SIG-M5 (cell line): ENCODE measurements at places on chromosomes 2 and 18.

DNA sequence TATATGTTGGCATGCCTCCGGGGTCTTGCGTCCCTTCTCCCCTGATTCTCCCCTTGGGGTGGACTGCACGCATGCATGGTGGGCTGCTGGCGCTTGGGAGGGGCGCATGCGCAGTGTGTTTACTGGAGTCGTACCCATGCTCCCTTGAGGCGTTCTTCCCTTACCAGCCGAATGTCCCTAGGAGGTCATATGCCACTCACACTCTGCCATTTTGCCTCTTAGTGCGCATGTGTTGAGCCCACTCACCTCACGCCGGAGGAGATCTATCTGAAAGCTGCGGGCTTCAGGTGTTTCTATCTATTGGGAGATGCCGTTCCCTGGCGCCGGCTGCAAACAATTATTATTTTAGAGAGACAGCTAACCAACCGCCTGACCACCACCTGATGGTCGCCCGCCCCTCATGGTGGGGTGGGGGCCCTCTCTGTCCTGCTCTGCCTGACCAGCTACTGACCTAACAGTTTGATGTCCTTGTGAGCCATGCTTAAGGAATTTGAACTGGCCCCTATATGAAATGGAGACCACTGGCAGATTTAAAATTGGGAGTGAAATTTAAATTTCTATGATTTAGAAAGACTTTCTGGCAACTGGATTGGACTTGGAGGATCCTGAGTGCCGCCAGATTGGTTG is 179.6 kb downstream of the RNF144A start:
- DNase-seq: no peak

GRCh38 chr2:202278036-202278760 is 12.6 kb downstream of the NOP58 start:
- DNase-seq: no peak

GRCh38 chr2:37085731-37086147 is 1.4 kb downstream of the GPATCH11 start:
- no peak for DNase-seq

DNA sequence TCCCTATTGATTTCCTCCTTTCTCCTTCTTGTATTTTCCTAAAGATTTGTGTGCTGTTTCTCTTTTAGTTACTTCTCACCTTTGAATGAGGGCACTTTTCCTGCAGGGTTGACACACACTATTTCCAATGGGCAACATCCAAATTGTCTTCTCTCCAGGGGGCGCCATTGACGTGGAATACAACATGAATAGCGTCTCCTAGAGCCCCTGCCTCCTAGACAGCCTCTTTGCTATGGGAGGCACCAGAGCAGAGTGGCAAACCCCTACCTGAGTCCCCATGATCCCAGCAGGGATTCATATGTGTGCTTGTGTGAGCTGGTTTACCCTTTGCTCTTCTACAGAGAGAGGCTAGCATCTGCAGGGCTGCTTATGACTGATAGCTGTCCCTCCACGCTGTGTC is 61.3 kb upstream of the ITSN2 start:
- DNase-seq: no peak

- no peak for DNase-seq
Measured at GRCh38 chr2:960061-960736, 9.6 kb downstream of the SNTG2 start.

GRCh38 chr18:74217476-74218143 is 69.3 kb downstream of the TIMM21 start:
- DNase-seq: no peak

- no peak for DNase-seq
Measured at GRCh38 chr2:2698182-2699120, 367.4 kb upstream of the MYT1L start.

DNA sequence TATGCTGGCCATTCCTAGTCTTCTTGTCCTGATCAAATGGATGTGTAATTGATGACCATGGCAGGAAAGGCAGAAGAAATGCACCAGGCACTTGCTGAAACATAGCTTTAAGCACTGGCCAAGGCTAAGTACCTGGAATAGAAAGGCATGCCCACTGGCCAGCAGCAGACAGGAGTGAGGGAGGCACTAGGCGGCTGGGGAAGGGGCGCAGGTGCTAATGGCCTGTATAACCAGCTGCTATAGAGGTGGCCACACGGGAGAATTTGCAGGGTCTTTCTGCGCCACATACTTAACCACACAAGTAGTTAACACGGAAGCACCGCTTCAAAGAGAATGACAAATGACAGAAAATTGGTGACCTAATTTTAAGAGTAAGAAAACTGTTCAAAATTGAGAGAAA is 66.3 kb upstream of the CHRNA1 start:
- DNase-seq: no peak

DNA sequence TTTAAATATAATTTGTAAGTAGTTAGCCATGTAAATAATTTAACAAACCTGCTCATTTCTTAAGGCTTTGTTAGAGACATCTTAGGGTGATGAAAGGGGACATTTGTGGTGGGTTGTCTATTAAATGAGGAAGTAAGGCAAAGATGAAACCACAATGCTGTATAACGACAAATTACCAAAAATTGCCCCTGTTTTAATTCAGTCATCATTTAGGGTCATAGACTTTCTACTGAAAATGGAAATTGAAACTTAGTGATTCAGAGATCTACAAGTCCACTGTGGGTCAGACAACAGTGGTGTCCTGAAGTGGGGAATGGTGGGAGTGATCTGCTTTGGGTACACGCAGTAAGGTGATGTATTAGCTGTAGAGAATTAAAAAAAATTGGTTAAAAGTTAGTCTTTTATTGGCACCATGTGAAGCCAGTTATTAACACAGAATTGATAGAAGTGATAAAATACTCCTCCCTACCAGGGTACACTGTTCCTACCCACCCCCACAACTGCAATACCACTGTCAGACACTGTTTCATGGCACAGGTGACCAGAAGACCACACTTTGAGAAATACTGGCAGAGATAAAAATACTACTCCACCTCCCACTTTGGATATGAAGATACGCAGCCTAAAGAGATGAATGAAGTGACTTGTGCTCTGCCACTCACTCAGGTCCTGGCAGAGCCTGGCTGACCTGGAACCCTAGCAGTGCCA is 13.4 kb downstream of the CERS6 start:
- peak; percentile 80 for DNase-seq

- no peak for DNase-seq
Measured at GRCh38 chr2:176088048-176088936, 4.2 kb upstream of the HOXD13 start.

DNA sequence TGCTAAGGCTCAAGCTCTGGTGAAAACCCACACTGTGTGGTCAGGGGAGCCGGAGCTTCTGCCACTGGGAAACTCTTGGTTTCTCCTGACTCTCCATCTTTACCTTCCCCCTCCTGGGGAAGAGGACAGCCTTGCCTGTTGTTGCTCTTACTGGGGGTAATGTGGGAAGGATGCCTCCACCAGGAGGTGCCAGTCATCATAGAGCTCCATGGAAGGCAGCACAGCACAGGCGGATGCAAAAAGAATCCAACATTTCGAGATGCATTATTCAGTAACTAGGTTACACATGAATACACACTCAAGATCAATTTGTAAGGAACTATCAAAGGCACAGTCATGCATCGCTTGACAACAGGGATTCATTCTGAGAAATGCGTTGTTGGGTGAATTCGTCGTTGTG is 322.6 kb downstream of the AFF3 start:
- DNase-seq: no peak

DNA sequence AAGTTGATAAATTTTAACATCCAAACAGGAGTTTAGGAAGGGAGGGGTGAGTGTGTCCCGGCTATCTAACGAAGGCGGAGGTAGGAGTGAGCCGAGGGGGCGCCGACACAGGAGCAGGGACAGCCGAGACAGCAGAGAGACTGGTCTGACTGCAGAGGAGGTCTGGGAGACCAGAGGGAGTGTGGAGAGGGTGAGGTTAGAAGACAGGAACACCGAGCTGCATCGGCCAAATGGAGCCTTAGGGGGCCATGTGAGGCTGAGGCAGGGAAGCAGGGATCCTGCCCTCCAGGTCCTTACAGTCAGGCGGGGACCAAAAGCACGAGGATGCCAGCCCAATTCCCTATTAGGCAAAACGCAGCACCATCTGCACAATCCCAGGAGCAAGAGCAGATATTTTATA is 67.0 kb downstream of the SFXN5 start:
- DNase-seq: no peak

DNA sequence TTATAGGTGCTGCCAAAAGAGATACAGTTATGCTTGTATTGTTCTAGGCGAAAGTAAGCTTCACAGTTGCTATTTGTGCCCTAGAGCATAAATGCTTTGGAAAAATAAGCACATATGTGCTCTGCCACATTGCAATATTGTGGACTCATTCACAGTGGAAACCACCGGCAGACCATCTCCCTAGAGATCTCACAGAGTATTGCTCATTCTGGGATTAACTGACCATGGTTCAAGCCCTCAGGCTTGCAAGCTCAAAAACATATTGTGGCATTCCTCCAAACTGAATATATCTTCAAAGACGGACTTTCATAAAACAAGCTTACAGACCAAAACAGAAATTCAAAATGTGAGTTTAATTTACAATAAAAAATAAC is 158.2 kb upstream of the CCDC150 start:
- DNase-seq: no peak

GRCh38 chr18:79516441-79516931 is 120.8 kb downstream of the NFATC1 start:
- DNase-seq: no peak

- no peak for DNase-seq
Measured at GRCh38 chr2:237488901-237489860, 2.1 kb downstream of the MLPH start.

DNA sequence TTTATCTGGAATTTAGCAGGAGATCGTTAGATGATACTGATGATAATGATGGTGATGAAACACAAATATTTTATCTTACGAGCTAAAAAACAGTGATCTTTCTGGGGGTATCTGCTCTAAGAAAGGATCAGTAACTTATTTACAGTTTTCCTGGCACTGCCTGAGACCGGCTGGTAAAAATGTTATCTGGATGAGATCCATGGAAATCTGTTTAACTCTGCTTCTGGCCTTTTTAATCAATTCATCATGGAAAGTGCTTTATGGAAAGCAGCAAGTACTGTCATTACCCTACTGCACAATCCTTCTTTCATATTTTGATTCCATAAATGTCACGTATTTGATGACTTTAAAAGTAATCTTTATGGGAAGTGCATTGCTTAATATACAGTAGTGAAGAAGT is 612.7 kb upstream of the GCFC2 start:
- no peak for DNase-seq

DNA sequence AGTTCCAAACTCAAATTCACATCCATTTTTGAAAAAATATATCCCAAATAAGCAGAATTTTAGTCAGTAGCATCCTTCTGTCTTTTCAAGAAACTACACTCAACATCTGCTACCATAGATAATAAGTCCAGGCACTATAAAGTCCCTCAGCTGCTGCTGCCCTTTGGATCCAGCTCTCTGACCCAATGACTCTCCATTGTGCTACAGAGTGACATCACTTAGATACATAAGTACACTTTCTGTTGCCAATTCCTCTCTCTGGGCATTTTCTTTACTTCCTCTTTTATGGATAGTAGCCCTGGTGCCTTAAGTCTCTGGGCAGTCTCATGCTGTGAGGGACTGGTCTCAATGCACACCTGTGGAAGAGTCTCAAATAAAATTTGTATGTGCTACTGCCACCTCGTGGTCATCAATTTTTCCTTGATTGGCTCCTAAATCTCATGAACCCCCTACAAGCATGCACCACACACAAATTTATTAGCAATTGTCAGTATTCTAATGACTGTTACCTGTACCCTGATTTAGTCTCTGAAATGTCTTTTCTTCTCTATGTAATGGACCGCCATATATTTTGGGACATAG is 219.2 kb downstream of the LRP1B start:
- DNase-seq: no peak

GRCh38 chr18:12741351-12741750 is 38.5 kb downstream of the PSMG2 start:
- DNase-seq: no peak

DNA sequence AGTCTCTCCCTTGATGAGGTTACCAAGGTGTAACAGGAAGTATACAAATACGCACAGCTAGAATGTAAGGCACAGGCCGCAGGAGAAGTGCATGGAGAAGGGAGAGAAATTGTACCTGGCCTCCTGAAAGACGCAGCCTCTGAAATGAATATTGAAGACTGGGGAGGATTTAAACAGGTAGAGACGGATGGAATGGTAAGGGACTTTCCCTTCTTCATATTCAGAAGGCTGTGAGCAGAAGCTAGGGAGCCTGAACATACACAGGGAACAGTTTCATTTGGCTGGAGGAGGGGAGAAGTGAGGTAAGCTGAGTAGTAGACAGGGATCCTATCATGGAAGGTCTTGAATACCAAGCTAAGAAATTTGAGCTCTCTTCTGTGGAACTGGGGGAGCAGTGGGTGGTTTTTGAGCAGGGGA is 112.7 kb downstream of the ANKRD44 start:
- no peak for DNase-seq

DNA sequence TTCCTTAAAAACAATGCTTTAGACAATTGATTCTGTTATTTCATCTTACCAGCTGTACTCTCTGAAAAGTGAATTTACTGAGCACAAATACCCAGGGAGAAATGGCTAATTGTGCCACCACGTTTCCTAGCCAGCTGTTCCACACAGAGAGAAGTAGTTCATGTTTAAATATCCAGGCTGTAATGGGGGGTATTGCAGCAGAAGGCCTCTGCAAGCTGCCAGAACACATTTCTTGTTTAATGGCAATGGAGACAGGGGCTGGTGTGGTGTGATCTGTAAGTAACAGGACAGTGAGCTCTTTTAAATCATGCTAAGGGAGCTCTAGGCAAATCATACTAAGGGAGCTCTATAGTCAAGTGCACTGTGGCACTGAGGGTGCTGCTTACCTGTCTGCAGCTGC is 809.2 kb downstream of the CNTNAP5 start:
- no peak for DNase-seq

- DNase-seq: no peak
Measured at GRCh38 chr2:159230145-159230877, 56.2 kb downstream of the WDSUB1 start.

DNA sequence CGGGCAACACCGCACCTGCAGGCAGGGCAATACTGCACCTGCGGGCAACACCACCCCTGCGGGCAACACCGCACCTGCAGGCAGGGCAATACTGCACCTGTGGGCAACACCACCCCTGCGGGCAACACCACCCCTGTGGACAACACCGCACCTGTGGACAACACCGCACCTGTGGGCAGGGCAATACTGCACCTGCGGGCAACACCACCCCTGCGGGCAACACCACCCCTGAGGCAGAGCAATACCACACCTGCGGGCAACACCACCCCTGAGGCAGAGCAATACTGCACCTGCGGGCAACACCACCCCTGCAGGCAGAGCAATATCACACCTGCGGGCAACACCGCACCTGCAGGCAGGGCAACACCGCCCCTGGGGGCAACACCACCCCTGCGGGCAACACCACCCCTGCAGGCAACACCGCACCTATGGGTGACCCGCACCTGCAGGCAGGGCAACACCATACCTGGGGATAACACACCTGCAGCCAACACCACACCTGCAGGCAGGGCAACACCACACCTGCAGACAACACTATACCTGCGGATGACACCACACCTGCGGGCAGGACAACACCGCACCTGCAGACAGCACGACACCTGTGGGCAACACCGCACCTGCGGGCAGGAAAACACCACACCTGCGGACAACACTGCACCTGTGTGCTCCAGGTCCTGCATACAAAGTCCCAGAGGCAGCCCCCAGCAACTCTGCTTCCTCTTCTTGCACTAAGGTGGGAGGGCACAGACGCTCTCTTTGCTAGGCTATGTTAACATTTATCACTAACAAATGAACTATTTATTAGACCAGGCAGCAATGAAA is 57.7 kb downstream of the EIPR1 start:
- DNase-seq: no peak
